ENCODE measurements at places on chromosomes 3 and 15.

DNA sequence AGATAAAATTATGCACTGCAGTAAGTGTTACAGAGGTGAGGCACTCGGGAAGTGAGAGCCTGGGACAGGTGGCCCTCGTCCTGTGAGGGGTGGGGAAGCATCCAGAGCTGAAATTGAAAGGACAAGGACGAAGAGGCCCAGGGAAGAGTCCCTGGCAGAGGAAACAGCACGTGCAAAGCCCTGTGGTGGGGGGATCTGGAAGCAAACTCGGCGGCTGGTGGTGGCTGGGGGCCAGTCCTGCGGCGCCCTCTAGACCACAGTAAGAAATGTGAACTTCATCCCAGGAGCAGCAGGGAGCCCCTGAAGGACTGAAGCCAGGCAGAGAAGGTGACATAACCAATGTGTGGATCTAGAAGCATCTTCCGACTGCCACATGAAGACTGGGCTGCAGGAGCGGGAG is 42.8 kb downstream of the GRIP2 start:
- DNase-seq: no peak

GRCh38 chr3:175338775-175339535 is 479.8 kb downstream of the NAALADL2 start:
- DNase-seq: no peak

DNA sequence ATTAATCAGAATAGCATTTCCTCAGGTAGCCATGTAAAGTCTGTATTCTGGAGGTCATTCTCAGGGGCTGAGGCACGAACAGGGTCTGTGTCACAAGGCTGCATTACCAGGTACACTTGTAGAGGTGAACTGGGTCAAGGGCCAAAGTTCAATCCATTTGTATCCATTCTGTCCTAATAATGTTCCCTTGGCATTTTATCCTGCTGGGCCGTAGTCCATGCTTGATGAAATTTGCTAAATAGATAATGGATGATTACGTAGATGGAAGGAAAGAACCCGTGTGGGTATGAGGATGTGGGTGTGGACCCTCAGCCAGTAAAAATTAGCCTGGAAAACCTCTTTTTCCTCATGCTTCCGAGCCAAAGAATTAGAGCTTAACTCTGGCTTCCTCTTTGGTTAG is 785.9 kb downstream of the GRM7 start:
- no peak for DNase-seq

GRCh38 chr15:38796589-38796988 is 232.0 kb upstream of the RASGRP1 start:
- no peak for DNase-seq
